Fibroblast of lung (primary cell): ENCODE measurements at places on chromosomes 5 and 9.

- DNase-seq = no peak
Measured at GRCh38 chr5:142735323-142736246, 34.6 kb upstream of the ARHGAP26 start.

GRCh38 chr9:136079211-136079915 lies 15.7 kb downstream of the NACC2 start:
- DNase-seq = peak; percentile 18

DNA sequence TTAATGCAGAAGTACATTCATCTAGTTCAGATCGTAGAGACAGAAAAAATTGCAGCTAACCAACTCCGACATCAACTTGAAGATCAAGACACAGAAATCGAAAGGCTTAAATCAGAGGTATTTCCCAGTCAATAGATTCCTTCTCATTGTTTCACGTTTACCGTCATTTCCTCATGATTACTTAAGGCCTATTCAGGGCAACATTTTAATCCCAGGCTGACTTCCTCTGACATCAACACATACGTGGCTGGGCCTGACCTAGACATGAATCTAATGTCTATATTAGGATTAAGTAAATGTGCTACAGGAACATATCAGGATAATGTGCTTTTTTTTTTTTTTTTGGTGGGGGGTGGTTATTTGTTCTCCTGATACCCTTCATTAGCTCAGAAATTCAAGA lies 107.9 kb downstream of the RASGRF2 start:
- DNase-seq = no peak

DNA sequence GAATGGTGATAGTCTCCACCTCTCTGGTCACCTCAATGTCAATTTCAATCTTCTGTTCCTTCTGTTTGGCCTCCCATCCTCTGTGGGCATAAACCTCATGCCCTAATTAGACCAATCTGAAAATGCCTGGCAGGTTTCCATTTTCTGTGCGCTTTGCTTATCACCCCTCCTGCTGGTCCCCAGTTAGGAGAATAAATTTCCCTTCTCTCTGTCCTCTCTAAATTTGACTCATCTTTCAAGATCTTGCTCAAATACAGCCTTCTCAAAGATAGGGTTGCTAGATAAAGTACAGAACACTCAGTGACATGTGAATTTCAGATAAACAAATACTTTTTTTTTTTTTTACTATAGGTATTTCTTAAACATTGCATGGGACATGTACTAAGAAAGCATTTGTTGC lies 69.4 kb upstream of the CD180 start:
- DNase-seq = no peak

- peak; percentile 40 for DNase-seq
Measured at GRCh38 chr5:168114444-168115017, 176.9 kb upstream of the WWC1 start.
